Caco-2 (cell line): ENCODE measurements at places on chromosomes 1 and 21.

GRCh38 chr1:180574031-180574713, 15.4 kb downstream of the OVAAL start:
- no peak for DNase-seq

DNA sequence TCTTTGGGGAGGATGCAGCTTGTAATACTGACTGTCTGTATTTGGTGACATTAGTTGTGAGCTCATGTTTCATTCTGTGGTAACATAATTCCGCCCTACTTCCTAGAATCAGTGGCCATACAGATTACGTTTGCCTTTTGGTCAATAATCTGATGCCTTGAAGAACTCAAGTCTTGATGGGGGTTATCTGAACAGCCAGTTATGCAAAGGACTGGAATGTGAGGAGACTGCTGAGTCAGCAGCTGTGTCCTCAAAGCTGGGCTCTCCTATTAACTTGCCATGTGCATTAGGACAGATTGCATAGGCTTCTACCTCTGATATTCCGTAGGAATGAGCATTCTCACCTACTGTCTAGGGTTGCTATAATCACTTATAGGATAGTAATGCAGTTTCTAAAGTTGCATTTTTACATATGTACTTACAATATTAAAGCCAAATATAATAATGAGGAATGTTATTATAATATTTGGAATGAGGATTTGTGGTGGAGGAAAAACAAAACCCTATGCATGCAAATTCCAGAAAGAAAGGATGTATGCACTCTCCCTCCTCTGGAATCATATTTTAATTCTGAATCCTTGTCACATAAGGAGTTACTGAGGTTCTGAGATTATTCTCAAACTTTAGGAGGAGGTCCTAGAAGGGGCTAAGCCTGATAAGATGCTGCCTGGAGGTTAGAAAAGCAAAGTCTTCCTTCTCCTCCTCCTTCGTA, 116.0 kb downstream of the NOS1AP start:
- no peak for DNase-seq

DNA sequence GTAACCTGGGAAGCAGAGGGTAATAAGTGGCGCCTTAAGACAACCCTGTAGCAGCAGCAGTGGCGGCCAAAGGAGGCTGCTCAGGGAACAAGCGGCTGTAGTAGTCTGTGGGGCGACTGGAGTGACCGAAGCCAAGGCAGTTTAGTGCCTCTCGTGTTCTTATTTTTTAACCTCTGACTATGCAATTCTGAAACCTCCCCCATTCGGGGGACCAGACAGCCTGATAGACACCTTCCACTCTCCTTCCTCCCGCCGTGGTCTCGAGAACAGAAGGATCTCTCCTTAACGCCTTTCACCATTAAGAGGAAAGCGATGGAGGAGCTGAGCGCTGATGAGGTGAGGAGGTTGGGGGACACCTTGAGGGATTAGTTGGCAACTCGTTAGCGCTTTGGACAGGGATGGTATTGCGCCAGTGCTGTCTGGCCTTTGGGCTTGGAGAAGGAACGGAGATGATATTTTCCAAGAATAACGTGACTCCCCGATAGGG, 644 bp downstream of the UBE4B start:
- peak; percentile 29 for DNase-seq

DNA sequence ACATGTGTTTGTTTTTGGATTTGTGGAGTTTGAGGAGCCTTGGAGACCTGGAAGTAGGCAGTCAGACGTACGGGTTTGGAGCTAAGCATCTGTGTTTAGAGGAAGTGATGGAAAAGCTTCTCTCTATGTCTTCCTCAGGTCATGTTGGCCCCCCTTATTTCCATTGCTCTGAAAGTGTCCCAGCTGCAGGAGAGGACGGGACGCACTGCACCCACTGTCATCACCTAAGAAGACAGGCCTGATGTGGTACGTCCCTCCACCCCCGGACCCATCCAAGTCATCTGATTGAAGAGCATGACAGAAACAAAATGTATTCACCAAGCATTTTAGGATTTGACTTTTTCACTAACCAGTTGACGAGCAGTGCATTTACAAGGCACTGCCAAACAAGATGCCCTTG, 66.2 kb downstream of the PGM1 start:
- DNase-seq: no peak

GRCh38 chr1:58739856-58740466, 40.1 kb upstream of the MYSM1 start:
- DNase-seq: peak; percentile 57

DNA sequence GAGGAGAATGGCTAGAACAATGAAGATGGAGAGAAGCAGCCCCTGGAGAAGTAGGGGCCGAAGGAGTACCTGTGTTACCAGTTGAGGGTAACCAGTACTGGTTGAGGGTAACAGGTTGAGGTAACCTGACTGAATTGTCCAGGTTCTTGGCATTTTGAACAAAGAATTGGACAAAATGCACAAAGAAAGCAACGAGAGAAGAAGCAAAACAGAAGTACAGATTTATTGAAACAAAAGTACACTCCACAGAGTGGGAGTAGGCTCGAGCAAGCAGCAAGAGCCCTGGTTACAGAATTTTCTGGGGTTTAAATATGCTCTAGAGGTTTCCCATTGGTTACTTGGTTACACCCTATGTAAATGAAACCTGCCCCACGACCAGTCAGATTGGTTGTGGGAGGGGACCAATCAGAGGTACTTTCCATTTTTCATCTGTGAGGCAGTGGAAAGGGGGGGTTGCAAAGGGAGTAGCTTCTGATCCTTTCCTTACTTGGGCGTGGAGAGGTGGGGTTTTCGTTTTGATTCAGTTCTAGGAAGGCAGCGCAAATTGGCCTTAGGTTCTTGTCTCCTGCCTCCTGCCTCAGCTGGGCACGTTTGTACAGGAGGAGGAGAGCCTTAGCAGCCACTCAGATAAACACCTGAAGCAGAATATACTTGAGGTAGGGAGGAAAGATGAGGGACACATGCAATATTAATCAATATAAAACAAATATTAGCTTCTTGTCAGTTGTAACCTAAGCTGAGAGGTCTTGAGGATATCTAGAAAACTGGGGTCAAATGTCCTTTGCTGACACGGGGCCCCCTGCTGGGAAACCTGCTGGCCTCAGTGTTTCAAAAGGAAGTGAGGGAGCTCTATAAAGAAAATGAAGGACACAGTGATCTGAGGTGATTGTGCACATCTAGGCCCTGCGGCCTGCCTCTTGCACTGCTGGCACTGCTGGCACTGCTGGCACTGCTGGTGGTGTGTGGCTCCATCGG, 14.3 kb upstream of the LSM10 start:
- DNase-seq: peak; percentile 6

- peak; percentile 74 for DNase-seq
Measured at GRCh38 chr1:224503161-224504118, 68.8 kb upstream of the WDR26 start.

DNA sequence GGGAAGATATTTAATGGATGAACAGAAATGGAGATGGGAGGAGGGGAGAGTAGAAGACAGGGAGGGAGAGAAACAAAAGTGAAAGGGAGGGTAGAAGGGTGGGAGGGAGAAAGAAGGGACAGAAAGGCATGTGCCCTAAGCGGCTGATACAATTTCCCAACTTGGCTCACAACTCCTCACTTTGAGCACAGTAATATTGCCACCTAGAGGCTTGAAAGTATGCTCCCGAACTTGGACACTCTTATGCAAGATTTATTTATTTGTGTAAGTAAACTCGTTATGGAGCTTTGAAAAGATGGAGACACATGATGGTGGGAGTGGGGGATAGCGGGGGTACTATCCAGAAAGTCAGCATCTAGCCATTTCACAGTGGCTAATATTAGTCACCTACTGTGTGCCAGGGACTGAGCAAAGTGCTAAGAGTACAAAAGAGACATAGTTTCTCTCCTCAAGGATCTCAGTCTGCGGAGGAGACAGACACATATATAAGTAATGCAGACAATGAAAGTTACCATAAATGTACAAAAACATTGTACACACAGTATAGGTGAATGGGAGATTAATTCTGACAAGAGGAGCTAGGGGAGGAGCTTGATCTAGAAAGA, 189.7 kb downstream of the SEC16B start:
- DNase-seq: no peak

DNA sequence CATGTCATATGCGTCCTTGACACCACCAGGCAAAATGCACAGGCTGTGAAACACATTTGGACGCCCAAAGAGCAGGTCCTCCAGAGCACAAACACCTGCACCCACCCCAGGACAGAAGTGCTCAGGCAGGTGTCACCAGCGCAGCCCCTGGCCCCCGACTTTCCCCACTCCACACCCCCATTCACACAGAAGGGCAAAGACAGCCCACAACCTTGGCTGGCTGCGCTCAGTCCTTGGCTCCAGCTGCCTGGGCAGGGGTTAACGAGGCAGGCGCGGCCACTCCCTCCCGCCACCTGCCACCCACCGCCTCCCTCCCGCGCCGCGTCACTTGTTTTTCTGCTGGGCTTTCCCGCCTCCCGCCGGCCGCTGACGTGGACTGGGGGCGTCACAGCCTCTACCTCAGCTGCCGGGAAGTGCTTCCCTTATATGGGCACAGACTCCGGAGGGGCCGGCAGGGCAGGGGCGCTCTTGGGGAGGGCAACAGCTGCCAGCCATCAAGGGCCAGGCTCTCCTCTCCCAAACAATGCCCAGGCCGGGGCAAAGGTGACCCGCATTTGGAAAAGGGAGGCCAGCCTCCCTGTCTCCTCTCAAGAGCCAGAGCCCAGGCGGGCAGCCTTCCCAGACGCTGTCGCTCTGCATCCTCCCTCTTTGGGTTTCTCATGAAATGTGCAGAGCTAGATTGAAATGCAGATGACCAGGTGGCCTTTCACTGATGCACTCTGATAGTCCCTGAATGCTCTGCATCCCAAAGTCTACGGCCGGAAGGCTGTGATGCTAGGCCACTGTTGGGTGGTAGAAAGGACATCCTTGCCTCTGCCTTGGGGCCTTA, 14.8 kb upstream of the BTG2 start:
- DNase-seq: peak; percentile 96

GRCh38 chr21:22115746-22116145, 1117.5 kb downstream of the NCAM2 start:
- DNase-seq: no peak

- DNase-seq: no peak
Measured at GRCh38 chr1:65195495-65196417, 47.8 kb downstream of the AK4 start.

- peak; percentile 42 for DNase-seq
Measured at GRCh38 chr1:156104861-156105832, 9.4 kb upstream of the LMNA start.

DNA sequence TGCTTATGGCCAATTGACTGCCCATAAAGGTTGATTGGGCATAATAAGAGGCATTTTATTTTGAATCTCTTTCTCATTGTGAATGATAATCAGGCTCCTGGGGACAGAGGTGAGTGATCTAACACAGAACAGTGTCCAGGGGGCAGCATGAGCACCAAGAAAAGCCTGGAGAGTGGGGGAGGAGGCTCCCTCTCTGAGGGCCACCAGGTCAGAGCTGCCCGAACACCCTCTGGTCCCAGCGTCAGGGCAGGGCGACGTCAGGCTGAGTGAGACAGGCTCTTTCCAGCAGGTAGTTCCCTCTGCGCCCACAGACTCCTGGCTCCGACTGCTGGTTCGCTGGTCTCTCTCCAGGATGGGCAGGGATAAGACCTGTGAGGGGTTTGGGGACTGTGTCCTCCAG, 250.2 kb upstream of the C1orf174 start:
- no peak for DNase-seq

DNA sequence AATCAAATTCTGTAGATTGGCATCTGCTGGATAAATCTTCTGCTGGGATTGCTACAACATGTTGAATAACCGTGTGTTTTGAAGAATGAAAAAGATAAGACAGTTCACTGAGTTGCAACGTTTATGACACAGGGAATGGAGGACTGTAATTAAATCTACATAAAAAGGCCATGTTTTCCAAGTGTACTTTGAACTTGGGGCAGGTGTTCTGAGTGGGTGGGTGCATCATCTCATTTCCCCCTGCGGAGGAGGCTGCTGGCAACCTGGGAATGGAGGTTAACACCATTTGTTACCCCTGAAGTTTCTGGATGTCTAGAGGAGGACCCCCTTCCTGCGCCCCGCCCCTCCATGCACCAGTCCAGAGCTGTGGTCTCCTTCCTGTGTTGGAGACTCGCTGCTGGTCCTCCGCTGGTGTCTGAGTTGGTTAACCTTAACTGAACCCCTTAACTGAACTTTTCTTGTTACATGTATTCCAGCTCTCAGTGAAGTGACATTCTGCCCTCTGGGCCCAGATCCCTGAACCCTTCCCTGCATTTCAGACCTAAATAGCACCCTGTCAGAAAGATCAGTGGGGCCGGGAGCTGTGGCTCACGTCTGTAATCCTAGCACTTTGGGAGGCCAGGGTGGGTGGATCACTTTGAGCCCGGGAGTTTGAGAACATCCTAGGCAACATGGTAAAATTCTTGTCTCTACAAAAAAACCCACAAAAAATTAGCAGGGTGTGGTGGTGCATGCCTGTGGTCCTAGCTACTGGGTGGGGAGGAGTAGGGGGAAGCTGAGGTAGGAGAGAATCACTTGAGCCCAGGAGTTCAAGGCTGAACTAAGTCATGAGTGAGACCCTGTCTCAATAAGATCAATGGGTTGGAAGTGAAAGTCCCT, 31.8 kb downstream of the UCK2 start:
- no peak for DNase-seq

- peak; percentile 62 for DNase-seq
Measured at GRCh38 chr1:2194319-2194897, at the start of gene FAAP20. TSS of gene FAAP20 (minus strand) at chr1:2194772. CDS start at chr1:2194749, 23 bp downstream.

GRCh38 chr1:175521249-175522040, 221.9 kb downstream of the TNR start:
- DNase-seq: no peak

GRCh38 chr1:234843946-234844345, 234.0 kb upstream of the IRF2BP2 start:
- DNase-seq: no peak

- DNase-seq: no peak
Measured at GRCh38 chr1:187001198-187001889, 172.6 kb downstream of the PLA2G4A start.

DNA sequence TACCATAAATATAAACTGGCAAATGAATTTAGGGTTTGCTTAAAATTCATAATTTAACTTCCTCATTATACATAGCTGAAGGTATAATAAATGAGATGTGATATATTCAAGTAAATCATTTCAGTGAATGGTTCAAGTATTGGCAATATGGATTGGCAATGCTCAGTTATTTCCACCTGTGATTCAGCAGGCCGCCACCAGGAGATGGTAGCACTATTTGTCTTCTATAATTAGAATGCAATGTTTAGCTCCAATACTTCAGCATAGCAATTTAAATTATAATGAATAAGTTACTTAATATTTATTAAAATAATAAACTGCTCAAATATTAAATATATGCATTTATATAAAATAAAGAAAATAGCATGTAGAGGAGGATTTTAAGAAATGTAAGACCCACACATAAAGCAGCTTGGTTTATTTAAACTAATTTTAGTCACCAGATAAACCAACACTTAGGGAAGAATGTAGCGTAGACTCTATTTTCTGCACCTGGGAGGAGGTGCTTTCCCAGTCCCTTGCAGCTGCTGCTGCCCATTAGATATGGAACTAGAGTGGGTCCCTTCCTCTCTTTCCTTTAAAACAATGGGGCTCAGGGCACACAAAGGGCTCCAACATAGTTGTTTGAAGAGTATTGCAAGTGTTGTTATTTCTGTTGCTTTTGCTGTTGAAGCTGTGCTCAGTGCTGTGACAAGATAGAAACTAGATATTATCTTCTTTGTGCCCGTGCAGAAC, 62.1 kb downstream of the PLPPR4 start:
- DNase-seq: no peak

GRCh38 chr1:119132179-119132578, 8.3 kb downstream of the WARS2 start:
- no peak for DNase-seq
